ENCODE measurements at places on chromosomes 4 and X.

GRCh38 chrX:17743913-17744312, 6.6 kb downstream of the SCML1 start:
- DNase-seq: no peak

DNA sequence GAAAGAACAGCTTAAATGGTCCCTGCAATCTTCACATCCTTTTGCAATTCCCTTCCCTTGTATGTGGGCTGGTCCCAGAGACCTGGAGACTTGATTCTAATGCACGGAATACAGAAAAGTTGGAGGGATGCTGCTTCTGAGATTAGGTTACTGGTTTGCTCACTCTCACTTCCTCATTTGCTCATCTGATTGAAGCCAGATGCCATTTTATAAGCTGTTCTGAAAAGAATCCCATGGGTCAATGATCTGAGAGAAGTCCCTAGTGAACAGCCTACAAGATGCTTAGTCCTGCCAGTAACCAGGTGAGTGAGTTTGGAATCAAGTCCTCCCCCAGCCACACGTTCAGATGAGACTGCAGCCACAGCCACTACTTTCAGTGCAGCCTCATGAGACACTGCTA, 35.9 kb downstream of the MAGEA1 start:
- no peak for DNase-seq

GRCh38 chrX:115642895-115643530, 82.0 kb downstream of the PLS3 start:
- no peak for DNase-seq

DNA sequence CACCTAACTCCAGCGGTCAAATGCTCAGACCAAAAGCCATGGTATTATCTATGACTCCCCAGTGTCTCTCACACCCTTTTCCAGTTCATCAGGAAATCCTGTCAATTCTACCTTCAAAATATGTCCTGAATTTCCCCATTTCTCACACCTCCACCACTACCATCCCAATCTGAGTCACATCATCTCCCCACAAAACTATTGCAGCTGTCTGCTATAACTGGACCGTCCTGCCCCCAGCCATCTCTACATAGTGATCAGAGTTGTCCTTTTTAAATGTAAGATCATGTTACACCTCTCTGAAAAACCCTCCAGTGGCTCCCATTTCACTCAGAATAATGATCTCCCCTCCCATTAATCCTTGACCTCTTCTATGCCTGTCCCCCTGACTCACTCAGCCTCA, 6.8 kb upstream of the ODAPH start:
- DNase-seq: no peak

GRCh38 chrX:2931612-2932011, 2.5 kb upstream of the ARSD start:
- no peak for DNase-seq

DNA sequence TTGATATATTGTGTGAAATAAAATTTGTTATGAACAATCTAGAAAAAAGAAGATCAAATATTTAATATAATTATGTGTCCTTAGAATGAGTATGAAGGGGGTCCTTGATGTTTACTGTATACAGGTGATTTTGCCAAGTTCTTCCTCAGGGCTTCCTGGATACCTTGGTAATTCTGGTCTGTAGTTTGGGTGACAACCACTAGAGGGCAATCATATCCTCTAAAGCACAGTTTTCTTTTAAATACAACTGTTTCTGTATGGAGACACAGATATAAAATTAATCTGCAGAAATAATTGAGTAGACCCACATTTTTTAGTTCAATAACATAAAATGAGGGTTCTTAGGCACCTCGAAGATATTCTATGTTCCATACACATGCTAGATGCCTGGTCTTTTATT, 157.7 kb downstream of the SPANXN1 start:
- DNase-seq: no peak

- no peak for DNase-seq
Observed at GRCh38 chr4:10161840-10162239, 45.2 kb upstream of the WDR1 start.

DNA sequence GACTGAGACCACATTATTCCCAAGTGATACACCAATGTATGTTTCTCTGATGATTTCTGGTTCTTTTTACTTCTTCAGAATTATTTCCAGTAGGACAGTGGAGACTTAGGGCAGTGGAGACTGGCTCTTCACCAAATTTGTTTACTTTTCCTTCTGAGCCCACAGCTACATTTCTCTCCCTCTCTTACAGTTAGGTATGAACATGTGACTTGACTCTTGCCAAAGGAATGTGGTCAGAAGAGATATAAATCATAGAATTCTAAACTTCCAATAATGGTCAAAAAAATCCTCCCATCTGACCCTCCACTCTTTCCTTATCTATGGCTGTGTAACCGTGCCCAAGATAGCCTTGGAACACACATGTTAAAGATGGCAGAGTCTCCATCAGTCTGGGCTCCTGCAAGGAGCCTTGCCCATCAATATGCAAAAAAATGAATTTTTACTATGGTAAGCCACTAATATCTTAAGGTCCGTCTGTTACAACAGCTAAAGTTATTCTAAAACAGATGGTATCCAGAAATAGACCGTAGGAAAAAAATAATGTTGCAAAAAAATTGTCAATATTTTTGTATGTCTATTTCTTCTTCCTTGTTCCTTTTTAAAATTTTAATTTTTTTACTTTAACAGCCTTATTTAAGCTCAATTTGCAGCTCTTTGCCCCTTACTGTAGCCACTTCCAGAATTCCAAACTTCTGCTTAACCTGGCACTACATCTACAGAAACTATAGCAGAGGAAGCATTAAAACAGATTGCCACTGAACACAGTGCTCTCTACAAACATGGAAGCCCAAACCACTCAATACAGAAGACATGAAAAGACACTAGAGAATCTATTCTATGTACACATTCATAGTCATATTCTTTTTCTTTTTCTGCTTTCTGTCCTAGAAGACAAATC, 260.7 kb downstream of the COL25A1 start:
- DNase-seq: no peak

DNA sequence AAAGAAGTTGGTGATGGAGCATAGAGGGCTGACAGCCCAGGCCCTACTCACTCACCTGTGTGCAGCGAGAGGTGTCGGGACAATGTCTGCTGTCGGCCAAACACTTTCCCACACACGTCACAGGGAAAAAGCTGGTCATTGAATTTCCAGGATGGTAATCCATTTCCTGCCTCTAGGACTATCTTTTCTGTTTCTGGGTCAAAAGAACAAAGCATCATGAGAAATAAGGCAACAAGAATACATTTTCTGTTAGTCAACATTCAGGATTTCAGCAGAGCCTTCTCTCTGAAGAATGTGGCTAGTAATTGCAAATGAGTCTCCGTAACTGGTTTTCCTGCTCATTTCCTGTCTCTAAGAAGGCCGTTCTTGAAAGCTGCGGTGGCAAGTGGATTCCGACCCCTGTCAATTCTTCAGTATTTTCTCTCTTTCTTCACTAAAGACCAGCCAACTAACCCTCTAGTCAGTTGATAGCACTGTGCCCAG, 99.4 kb downstream of the C4orf51 start:
- DNase-seq: no peak

- DNase-seq: no peak
Observed at GRCh38 chr4:159368320-159368719, 265.4 kb downstream of the RAPGEF2 start.

DNA sequence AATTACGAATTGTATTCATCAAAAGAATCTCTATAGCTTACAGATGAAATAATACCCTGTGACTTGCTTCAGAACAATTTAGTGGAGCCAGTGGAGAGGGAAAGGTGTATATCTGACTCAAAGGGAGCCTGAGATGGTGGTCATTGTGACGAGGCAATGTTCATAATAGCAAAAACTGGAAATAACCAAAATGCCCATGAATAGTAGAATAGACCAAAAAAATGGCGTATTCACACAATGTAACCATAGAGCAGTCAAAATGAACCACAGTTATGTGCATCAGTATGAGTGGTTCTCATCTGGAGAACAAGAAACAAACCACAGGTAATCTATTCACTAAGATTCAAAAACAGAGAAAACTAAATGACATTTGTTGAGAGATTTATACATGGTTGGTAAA, 125.3 kb upstream of the CLNK start:
- no peak for DNase-seq

DNA sequence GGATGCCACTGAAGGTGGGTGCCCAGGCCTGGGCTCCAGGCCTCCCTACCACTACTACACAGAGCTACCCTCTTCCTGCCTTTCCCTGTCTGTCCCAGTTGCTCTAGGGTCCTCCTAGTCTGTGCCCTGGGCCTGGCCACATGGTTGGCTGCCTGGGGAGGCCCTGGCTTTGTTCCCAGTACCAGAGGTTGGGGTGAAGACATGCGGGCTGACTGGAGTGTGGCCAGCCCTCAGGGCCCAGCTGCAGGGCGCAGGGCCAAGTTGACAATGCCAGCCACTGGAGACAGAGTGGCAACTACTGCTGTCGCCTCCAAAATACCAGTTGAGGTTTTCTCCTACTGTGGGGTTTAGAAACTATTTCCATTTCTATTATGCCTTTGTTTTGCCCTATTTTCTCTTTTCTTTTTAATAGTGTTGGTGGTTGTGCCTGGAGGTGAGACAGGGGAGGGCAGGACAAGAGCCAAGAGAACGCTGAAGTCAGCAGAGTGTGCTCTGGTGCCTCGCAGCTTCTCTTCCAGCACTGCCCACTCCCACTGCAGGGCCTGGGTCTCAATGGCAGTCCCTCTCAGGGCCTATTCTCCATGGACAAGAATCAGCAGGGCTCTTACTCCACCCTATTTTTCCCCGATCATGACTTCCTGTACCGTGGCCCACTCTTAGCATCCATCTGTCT, 32.2 kb upstream of the XPNPEP2 start:
- no peak for DNase-seq

GRCh38 chr4:38621028-38621684, 42.8 kb upstream of the KLF3 start:
- DNase-seq: no peak

GRCh38 chr4:153651116-153651515, 33.0 kb upstream of the TLR2 start:
- no peak for DNase-seq

- DNase-seq: no peak
Observed at GRCh38 chr4:111562826-111563225, 582.4 kb upstream of the FAM241A start.

DNA sequence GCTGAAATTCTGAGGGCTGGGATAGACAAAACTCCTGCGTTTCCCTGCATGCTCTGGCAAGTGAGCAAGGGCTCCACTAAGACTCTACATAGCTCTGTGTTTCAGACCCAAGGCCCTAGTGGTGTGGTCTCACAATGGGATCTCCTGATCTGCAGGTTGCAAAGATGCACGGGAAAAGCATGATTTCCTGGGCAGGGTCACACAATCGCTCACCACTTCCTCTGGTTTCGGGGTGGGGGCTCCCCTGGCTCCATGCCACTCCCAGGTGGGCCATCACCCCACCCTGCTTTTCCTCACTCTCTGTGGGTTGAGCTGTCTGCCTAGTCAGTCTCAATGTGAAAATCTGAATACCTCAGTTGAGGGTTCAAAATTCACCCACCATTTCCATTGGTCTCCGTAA, 111.5 kb downstream of the KLF8 start:
- no peak for DNase-seq

DNA sequence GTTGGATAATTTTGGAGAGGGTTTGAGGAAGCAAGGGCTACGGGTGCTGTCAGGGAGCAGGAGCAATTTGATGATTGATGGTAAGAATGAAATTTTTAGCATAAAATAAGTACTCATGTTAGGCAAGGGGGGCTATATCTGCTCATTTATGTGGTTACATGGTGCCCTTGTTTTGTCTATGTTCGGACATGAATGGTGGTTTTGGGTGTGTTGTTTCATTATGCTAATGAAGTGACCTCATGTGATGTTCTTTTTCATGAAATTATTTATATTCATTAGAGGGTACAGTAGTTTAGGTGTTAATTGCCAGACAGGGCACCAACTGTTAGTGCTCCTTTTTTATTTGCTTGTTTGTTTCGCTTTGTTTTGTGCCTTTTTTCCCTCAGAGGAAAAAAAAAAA, 29.3 kb downstream of the CEP44 start:
- DNase-seq: no peak

- DNase-seq: no peak
Observed at GRCh38 chr4:134465417-134465816, 263.8 kb upstream of the PABPC4L start.

DNA sequence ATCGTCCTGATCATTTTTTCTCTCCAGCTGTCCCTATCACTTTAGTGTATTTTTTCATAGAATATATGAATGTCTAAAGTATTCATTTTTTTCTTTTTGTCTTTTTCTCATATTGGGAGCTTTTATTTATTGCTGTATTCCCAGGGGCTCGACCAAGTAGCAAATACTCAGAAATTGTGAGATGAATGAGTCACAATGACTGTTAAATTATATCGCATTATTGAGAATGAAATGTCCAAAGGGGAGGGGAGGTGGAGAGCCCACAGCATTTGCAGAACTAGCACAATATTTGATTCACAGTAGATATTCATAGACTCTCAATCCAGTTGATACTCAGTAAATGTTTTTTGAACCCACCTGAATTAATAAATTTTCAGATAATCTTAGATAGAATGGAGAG, 543.6 kb upstream of the FAM241A start:
- DNase-seq: no peak

GRCh38 chrX:115449742-115450141, 111.2 kb upstream of the PLS3 start:
- no peak for DNase-seq

GRCh38 chr4:39067451-39067850, 5.4 kb downstream of the KLHL5 start:
- DNase-seq: no peak

DNA sequence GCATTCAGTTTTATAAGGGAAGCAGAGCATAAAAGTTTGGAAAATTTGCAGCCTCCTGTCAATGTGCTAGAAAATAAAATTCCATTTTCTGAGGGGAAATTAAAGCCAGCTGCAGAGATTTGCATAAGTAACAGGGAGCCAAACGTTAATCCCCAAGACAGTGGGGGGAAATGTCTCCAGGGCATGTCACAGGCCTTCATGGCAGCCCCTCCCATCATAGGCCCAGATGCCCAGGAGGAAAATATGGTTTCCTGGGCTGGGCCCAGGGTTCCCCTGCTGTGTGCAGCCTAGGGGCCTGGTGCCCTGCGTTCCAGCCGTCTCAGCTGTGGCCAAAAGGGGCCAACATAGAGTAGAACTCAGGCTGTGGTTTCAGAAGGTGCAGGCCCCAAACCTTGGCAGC, 9.3 kb downstream of the RNF4 start:
- no peak for DNase-seq

DNA sequence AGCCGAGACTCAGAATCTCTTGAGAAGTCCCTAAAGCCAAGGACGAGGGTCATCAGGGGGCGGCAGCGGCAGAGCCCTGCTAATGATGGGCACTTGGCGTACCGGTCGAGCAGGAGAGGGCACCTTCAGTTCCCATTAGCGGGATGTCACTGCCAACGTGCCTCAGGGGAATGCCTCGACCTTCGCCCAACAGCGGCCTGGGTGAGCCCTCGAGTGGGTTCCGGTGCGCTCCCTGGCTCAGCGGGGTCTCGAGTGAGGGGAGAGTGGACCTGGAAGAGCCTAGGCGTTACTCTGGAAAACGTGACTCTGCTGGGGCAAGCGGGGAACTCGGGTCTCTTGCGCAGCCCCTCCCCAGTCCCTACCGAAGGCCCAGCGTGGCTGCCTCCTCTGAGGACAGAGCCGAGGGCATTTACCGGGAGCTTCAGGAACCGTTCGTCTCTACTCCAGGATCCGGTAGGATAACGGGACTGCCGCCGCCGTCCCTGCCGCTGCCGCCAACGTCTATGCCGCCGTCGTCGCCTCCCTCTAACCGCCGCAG, 36.9 kb downstream of the PGRMC1 start:
- DNase-seq: no peak

All from activated T-cell treated with anti-CD3 and anti-CD28 coated beads, Interleukin-2, amount 50 U/mL, for 1 hour (primary cell).